ENCODE measurements at places on chromosomes 1 and 21.

DNA sequence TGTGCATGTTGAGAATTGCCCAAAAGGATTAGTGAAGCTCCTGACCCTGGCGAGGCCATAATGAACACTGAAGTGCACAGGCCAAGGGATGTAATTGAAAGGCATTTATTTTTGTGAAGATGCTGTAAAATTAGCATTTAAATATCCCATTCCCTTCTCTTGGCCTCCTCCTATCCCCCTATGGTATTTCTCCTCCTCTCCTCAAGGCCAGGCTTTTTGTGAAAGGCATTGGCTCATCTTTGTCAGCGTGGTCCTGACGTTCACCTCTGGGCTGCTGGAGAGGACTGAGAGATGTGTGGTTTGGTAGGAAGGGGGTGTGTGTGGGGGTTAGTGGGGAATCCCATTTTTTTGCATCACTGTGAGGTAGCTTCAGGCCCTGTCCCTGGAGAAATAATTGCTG lies 81.5 kb upstream of the CD1D start:
- no peak for DNase-seq

- DNase-seq, result no peak
Observed at GRCh38 chr1:206591696-206592095, 20.6 kb downstream of the EIF2D start.

- no peak for DNase-seq
Observed at GRCh38 chr1:46784666-46785065, 14.2 kb upstream of the CYP4B1 start.

- no peak for DNase-seq
Observed at GRCh38 chr1:43049481-43049880, 90.8 kb upstream of the SLC2A1 start.

- DNase-seq, result no peak
Observed at GRCh38 chr1:180930687-180931086, 18.0 kb downstream of the KIAA1614 start.

DNA sequence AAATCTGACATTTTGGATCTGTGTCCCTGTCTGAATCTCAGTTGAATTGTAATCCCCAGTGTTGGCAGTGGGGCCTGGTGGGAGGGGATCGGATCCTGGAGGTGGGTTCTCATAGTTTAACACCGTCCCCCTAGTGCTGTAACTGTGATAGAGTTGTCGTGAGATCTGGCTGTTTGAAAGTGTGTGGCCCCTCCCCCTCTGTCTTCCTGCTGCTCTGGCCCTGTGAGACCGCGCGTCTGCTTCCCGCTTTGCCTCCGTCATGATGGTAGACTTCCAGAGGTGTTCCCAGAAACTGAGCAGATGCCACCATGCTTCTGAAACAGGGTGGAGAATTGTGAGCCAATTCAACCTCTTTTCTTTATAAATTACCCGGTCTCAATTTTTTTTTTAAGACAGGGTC lies 25.0 kb downstream of the AGPAT3 start:
- no peak for DNase-seq

- DNase-seq, result no peak
Observed at GRCh38 chr1:25485536-25486411, 55.1 kb downstream of the MACO1 start.

DNA sequence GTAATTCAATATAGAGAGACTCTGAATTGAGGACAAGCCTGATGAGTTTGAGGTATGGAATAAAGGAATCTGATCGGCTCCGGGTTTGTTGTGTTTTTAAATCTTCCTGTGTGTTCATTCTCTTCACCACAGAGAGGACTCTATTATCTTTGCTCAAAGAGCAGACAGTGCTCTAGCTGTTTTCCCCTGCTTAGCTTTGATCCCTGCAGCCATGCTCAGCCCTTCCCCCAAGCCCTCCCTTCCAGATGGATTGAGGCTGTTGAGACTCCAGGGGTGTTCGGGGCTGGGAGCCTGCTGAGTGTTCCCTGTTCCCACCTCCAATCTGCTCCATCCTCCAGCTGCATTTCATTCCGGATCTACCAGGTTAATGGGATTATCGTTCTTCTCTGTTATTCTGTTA lies 74.2 kb upstream of the CXADR start:
- DNase-seq, result no peak

- no peak for DNase-seq
Observed at GRCh38 chr1:202565890-202566602, 144.2 kb downstream of the SYT2 start.

DNA sequence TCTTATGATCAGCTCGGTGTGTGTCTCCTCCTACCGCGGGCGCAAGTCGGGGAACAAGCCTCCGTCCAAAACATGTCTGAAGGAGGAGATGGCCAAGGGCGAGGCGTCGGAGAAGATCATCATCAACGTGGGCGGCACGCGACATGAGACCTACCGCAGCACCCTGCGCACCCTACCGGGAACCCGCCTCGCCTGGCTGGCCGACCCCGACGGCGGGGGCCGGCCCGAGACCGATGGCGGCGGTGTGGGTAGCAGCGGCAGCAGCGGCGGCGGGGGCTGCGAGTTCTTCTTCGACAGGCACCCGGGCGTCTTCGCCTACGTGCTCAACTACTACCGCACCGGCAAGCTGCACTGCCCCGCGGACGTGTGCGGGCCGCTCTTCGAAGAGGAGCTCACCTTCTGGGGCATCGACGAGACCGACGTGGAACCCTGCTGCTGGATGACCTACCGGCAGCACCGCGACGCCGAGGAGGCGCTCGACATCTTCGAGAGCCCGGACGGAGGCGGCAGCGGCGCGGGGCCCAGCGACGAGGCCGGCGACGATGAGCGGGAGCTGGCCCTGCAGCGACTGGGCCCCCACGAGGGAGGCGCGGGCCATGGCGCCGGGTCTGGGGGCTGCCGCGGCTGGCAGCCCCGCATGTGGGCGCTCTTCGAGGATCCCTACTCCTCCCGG lies 1.5 kb downstream of the KCNC4 start:
- DNase-seq, result peak; percentile 48

- no peak for DNase-seq
Observed at GRCh38 chr1:171877701-171878100, 36.4 kb downstream of the DNM3 start.

GRCh38 chr1:22247527-22248245 lies 104.8 kb upstream of the WNT4 start:
- DNase-seq, result no peak

DNA sequence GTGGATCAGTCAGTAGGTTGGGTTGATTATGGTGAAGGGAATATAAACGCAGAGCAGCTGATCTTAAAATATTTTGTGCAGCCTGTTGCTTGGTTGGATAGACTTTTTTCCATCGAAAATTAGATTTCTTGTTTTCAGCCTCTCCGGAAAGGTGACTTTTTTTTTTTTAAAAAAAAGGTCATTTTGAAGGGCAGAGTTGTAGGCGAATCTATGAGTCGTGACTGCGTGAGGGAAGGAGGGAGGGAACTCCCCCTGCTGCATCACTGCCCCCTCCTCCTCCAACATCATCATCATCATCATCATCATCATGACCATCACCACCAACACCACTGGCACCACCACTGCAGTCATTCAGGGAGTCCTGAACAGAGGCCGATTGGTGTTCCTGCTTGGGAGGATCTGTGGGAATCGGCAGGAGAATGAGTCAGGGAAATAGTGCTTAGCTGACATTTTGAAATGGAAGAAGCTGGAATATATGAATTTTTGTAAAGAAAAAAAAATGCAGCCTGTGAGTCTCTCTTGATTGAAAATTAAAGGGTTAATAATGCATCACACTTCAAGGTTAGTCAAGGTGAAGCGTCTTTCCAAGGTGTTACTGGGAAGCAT lies 1.2 kb downstream of the ATP1B1 start:
- DNase-seq, result no peak

GRCh38 chr1:233719655-233720341 lies 105.9 kb downstream of the KCNK1 start:
- DNase-seq, result no peak

GRCh38 chr1:66626261-66626660 lies 92.3 kb downstream of the SGIP1 start:
- DNase-seq, result no peak

DNA sequence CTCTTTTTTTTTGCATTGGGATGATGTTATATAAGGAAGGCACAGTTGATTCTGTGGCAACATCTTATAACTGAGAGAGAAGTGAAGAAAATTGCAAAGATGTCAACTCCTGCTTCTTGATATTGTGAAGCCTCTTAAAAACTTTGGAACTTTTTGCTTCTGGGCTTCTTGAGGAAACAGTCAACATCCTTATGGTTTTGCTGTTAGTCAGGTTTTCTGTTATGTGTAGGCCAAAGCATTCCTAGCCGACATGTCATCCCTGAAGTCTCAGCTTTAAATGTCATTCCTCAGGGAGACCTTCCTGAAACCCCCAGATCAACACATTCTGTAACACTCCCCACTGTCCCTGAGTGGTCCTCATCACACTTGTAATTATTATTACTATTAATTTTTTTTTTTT lies 12.6 kb downstream of the FALEC start:
- no peak for DNase-seq

GRCh38 chr1:12539705-12540579 lies 78.1 kb downstream of the DHRS3 start:
- DNase-seq, result no peak

DNA sequence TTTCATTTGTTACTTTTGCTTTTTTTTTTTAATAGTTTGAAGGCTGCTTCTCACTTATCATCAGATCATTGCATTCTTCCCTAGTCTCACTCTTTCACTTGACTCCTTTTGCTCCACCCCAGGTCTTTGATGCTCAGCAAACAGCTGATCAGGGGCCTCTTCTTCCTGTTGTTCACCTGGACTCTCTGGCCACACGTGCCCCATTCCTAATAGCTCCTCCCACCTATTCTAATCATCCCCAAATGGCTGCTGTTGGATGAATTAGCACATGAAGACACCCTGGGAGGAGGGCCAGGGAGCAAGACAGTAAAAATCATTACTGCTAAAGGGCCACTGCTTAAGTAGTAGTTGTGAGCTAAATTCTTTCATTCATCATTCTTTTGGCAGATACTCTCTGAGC lies 119.5 kb downstream of the MAB21L3 start:
- DNase-seq, result no peak

DNA sequence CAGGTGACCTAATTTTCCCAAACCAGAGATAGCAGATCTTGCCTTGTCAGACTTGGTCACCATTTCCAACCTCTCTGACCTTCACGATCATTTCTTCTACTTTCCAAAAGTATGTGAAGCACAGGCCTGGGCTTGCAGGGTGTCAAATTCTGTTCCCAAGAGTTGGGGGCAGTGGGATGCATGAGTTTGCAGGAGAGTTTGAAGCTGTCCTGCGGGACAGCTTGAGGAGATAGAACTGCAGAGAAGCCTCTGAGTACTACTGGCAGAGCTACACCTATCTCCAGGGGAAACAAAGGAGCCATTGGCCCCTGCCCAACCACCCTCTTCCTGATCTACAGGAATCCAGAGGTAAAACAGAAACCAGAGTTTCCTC lies 11.3 kb downstream of the TXNIP start:
- DNase-seq, result no peak

GRCh38 chr1:165841582-165842017 lies 14.2 kb downstream of the UCK2 start:
- DNase-seq, result no peak

DNA sequence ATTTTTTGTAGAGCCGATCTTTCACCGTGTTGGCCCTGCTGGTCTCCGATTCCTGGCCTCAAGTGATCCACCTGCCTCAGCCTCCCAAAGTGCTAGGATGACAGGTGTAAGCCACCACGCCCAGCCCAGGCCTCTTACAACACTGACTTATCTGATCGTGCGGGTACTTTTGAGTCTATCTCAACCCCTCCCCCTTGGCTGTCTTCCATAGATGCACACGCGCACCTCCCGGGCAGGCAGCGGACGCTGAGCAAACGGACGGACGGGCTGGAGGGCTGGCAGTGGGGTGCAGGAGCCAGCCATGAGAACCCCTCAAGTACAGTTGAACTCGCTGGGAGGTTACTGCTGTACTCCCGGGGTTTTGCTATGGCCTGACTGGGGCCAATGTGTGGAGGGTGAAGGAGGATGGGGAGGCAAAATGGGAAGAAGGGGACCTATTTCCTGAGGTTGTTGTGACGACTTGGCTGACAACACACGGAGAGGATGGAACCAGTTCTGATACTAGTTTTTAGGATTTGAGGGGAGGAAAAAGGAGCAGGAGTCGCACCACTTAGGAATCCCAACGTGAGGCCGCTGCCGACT lies 959 bp downstream of the CD58 start:
- peak; percentile 60 for DNase-seq

- no peak for DNase-seq
Observed at GRCh38 chr1:220336391-220337031, 64.3 kb upstream of the RAB3GAP2 start.

DNA sequence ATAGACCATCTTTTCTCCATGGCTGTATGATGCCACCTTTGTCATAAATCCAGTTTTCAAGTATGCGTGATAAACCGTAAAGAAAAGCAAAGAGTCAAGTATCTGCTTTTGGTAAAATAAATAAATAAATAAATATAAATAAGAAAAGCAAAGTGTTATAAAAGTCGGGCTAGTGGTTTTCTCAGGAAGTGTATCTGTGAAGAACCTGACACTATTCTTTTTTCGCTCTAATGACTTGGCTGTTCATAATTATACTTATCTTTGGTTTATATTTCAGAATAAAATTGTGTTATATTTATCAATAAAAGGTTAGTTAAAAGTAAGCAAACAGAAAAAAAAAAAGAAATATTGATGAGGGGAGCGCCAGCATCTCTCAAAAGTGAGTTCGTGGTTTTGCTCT lies 594 bp upstream of the EXO5 start:
- DNase-seq, result no peak

GRCh38 chr21:32698286-32698685 lies 29.5 kb downstream of the SYNJ1 start:
- no peak for DNase-seq

- no peak for DNase-seq
Observed at GRCh38 chr1:234976861-234977680, 151.6 kb downstream of the TOMM20 start.

DNA sequence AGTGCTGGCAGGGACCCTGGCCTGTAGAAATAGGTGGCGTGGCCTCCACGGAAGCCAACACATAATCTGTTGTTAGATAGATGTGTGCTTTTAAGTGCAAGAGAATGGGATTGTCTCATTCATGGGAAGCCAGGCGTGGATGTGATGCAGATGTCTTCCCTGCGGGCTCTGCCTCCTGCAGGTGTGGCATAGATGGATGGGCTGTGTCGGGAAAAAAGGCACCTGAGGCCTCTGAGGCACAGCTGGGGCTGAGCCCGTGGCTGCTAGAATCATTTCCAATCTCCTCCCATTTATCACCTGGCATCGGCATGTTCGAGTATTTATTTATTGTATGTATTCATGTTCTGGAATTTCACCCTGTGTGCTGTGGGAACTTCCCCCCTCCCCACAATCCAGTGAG lies 353.4 kb upstream of the AJAP1 start:
- no peak for DNase-seq

- DNase-seq, result no peak
Observed at GRCh38 chr1:19388980-19389379, 76.9 kb downstream of the SLC66A1 start.

All from CD4-positive, alpha-beta T cell treated with Interleukin-15 for 1 hour (primary cell).